Posterior vena cava (tissue), 2 donors: ENCODE measurements at places on chromosomes 4 and X.

- no peak for DNase-seq
Measured at GRCh38 chrX:150088766-150089518, 150.7 kb upstream of the EOLA2 start.

- no peak for DNase-seq
Measured at GRCh38 chr4:170581322-170581721, 491.6 kb upstream of the AADAT start.

DNA sequence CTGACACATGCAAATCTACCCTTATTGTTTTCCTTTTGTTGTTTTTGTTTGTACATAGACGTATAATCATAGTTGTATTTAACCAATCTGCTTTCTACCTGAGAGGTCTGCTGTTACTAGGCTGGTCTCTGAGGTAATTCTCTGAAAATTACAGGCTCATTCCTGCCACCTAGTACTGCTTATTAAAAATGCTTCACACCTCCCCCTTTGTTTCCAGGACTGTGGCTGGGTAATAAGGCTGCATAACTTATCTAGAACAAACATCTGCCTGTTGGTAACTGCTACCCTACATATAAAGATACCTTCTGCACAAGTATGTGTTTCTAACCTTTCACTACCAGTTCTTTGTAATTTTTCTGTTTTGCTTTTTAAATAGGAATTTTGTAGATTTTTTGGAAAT is 34.2 kb downstream of the COX7B2 start:
- DNase-seq: no peak

- no peak for DNase-seq
Measured at GRCh38 chrX:42028109-42028508, 104.8 kb upstream of the CASK start.

GRCh38 chrX:28787206-28787605 is 200.0 kb downstream of the IL1RAPL1 start:
- no peak for DNase-seq

DNA sequence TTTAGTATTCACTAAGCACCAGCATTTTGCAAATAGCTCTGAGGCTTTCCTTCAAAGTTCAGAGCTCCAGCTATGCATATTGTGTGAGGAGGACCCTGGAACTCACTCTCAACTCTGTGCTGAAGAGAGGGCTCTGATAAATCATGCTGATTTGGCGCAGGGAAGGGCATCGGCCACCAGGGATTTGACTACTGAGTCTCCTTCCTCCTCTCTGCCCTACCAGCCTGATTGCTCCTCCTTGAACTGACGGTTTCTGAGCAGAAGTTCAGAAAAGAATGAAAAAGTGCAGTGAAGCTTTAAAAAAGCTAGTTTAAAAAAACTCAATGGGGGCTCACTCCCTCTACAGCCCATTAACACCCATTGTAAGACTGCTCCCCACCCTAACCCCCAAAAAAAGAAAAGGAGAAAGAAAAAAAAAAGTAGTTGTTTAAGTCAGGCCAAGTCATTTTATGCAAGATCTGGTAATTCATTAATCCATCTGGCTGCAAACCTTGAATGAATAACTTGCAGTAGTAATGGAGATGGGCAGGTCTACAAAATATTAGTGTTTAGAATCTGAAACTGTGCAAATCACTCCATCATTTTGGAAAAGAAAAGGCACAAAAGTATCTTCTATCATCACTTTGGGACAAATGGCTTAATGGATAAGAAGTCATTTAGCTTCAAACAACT is 13.3 kb downstream of the PPARGC1A start:
- no peak for DNase-seq

DNA sequence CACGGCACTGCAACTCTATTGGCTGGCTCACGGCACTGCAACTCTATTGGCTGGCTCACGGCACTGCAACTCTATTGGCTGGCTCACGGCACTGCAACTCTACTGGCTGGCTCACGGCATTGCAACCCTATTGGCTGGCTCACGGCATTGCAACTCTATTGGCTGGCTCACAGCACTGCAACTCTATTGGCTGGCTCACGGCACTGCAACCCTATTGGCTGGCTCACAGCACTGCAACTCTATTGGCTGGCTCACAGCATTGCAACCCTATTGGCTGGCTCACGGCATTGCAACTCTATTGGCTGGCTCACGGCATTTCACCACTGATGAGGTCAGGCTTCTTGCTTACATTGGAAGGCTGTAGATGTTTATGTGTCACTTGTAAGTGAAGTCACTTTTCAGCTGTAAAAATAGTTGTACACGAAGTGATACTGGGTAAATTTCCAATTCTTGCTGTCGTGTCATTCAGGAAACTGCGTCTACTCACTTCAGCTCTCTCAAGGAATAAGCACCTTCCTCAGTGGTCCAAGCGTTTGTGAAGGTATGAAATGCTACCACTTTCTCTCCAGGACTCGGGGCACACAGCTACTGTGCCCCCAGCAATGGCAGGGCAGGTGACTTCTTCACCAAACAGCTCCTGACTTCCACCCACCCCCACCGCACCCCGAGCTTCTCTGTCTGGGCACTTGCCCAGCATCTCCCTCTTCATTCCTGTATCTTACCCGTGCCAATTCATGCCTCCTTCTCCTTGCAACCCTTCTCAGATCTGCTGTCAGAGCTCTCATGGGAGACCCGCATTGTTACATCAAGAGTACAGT is 141.3 kb downstream of the AFAP1 start:
- DNase-seq: peak; percentile 75

GRCh38 chr4:83272900-83273299 is 11.7 kb downstream of the COQ2 start:
- no peak for DNase-seq

DNA sequence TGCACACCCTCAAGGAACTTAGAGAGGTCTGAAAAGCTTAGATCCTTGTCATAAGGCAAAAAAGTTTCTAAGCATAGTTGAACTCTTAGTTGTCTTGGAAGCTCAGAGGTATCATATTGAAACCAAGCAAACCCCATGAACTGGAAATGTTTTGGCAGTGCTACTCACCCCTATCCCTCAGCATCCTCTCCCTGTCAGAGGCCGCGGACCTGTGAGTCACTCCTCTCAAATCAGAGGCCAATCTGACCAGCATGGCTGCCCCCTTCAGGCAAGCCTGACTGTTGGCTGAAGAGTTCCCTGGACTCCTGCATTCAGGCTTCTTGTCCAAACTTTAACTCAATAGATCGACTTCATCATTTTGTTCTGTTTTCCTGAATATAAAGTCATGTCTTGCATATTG is 69.4 kb downstream of the KCNIP4 start:
- no peak for DNase-seq

DNA sequence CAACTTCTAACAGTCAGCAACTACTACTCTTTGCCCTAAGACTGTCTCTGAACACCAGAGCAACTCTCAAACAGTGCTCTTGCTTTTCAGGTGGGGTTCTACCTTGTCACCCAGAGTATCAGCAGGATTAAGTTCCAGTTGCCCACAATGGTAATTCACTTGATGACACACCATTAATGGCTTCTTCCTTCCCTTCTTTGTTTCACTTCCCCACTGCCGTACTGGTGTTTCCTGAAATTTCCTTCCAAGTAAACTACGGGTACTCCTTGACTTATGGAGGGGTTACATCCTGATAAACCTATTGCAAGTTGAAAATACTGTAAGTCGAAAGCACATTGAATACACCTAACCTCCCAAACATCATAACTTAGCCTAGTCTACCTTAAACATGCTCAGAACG is 36.6 kb upstream of the PDK3 start:
- no peak for DNase-seq

DNA sequence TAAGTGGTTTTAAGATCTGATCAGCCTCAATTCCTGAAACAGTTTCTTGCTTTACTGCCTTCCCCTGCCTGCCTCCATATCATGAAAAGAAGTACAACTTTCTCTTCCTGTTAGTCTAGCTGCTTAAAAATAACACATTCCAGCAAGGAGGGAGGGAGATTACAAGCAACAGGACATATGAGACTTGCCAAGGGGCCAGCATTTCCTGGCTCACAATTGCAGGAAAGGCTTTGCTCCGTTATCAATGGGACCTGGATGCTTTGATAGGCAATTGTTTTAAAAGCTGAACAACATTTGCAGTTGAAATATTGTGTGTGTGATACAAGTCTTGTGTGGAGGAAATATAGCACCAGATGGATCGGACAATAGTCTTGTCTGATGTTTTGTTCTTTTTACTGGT is 425.0 kb downstream of the FAT4 start:
- DNase-seq: no peak

DNA sequence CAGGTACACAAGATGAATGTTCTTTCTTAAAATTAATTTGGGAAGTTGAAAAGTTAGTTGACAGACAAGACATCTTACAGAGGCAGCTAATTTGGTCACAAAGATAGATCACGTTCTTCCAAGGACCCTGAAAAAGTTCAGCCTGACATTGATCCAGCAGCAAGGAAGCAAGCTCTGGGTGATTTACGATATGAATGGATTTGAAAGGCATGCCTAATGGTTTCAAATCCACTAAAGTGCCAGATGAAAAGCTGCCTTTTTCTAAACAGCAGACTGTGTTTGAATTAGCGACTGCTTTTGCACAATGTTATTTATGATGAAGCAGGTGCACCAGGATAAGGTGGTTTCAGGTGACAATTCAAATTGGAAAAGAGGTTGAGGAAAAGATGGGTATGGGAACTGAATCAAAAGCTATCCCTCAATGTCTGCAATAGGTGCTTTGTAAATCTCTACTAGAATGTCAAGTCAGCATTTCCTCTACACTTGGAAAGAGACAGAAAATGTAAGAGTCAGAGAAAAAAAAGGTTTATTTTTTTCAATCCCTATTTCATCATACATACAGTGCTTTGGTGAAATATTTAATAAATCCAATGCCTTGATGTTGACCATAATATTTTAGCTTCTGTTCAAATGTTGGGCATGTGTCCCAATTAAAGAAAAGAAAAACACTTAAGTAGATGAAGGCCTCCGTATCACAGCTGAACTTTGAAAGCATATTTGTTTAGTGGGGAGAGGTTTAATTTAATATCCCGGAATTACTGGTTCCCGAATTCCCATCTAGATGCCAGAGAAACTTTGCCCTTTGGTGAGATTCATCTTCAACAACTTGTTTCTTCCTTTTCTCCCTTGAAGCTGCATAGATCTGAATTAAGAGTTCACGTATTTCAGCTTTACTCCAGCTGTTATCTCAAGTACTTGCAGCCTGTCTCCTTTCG is 6.0 kb downstream of the RASGEF1B start:
- no peak for DNase-seq

DNA sequence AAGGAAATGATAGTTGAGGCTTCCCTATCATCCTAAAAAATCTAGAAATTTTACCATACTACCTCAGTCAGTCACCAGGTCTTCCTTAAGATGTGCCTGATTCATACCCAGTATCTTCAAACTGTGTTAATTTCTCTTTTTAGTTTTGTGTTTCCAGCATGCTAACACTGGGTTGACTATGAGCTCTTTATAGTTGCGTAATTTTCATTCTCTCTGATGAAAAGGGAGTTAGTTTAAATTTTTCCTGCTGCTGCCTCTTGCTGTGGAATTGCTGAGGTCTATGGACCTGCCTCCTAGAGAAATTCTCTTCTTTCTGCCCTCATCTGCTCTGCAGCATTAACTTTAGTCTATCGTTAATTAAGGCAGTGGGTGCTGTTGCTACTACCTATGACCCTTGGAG is 66.6 kb downstream of the BANK1 start:
- DNase-seq: no peak

DNA sequence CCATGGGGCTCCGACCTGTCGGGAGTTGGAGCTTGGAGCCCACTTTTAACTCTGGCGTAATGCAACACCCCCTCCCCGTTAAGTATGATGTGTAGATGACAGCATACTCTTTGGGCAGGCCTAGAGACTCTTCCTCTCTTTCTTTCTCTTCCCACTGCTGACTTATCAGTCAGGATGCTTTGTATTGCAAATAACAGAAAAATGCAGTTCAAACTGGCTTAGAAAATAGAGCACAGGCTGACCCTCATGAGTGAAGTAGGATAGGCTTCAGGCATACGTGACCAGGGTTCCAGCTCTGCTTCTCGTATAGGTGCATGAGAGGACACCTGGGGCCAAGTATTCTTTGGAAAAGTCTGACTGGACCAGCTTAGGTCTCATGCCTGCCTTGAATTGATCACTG is 23.3 kb upstream of the RNF4 start:
- no peak for DNase-seq

DNA sequence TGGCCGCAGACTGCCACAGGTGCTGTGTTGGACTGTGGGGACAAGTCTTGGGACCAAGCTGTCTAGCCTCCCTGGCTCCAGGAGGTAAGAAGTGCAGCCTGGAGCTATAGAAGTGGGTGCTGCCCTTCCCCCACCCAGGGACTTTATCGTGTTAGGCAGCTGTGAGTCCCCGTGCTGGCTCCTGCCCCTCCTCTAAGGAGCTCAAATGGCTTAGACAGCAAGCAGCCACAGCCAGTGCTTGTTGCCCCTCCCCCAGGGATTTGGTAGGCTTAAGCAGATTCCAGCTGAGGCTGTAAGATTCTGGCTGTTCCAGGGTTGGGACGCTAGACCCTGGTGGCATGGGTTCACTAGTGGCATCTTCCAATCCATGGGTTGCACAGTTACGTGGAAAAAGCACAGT is 979.4 kb upstream of the PCDH10 start:
- no peak for DNase-seq

DNA sequence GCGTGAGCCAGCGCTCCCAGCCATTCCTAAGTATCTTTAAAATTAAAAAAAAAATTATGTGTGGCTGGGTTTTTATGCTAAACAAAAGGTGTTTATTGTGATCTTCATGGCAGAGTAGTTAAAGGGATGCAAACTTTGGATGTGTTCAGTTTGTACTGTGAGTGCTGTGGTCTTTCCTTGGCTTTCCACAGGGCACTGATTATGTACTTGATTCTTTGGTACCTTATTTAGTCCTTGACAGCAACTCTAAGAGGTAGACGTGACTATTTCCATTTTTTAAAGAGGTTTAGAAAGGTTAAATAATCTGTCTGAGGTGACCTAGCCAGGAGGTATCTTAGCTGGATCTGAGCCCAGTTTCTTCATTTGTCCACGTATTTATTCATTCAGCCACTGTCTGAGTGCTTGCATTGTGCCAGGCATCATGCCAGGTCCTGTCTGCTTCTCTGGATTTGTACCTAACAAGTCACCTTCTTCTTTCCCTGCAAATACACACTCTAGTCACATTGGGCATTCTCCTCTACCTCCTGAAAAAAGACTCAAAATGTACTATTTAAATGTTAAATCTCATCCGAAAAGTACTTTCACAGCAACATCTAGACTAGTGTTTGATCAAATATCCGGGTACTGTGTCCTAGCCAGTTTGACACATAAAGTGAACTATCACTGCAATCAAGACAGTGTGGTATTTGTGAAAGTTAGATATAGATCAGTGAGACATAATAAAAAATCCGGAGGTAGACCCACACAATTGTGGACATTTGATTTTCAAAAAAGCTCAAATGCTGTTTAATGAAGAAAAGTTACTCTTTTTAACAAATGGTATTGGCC is 31.5 kb downstream of the WWC2 start:
- DNase-seq: no peak

DNA sequence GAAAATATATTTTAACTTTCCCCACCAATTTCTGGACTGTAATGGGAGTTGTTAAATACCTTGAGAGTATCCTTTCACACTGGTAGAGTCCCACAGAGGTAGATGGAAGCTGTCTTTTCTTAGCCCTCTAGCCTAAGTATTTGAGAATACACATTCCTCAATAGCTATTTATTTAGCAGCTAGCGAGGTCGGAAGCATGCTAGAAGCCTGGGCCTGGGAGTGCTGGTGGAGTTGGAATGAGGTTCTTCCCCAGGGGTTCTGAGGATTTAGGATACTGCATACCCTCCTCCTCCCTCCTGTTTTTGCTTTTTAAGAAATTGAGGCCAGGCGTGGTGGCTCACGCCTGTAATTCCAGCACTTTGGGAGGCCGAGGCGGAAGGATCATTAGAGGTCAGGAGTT is 999 bp upstream of the KLHL15 start:
- no peak for DNase-seq
